ENCODE measurements at places on chromosomes 2 and 18.

GRCh38 chr2:144509001-144509878 lies 10.7 kb downstream of the ZEB2 start:
- peak; percentile 33 for DNase-seq

DNA sequence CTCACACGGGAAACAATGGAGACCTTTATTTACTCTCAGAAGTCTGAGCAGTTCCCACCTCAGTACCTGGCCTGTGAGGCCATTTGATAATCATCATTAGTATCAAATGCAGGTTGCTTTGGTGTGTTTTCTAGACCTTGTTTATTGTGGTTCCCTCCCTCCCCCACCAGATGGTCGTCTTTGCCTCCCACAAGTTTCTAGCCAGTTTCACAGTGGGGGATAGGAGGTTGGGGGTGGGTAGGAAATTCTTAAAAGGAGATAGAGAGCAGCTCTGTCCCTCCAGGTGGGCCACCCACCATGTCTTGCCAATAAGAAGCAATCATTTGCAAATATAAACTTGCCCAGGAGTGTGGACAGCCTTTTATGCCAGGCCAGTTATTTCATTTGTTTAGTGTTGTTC lies 31.3 kb downstream of the SETBP1 start:
- DNase-seq = no peak

- DNase-seq = peak; percentile 24
Observed at GRCh38 chr2:46296216-46296839, 879 bp upstream of the EPAS1 start.

- DNase-seq = no peak
Observed at GRCh38 chr2:232659359-232659758, 26.0 kb downstream of the EFHD1 start.

DNA sequence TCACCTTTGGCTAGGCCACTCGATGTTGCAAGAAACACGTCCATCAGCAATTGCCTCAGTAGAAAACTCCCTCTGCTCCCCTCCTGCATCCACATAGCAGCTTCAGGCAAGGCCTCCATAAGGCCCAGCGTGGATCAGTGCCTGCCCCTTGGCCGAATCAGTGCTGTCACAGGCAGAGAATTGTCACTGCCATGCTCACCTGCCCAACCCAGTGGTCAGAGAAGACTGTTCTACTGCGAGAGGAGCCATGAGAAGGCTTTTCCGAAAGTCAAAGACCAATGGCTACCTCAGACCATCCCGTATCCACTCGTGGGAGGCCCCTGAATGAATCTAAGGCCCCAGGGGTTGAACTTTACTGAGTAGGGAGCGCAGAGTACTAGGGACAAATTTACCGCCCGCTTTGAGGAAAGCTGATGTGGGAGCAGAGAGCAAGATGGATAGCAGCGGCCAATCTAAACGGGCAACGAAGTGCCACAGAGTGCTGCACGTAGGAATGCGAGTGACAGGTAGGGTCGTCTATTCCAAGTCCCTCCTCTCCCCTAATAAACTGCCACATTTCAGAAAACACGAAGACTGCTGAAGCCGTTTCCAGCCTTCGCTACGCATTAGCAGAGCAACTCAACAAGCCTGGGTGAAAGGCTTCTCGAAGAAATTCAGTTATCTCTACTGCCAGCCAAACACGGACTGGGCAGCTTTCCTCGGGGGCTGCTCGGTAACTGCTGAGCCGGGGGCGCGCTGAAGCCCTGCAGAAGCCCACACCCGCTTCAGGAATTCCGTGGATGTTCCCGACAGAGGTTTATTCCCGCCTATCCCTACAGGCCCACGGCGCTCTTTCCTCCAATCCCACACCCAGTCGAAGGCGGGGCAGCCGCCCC lies 968 bp upstream of the RALBP1 start:
- DNase-seq = no peak

GRCh38 chr2:102401456-102401855 lies 21.5 kb upstream of the IL18RAP start:
- DNase-seq = no peak

GRCh38 chr2:44470151-44470550 lies 108.4 kb downstream of the CAMKMT start:
- DNase-seq = no peak

- no peak for DNase-seq
Observed at GRCh38 chr2:45283764-45284620, 274.7 kb upstream of the SIX2 start.

- no peak for DNase-seq
Observed at GRCh38 chr2:160469164-160469563, 24.4 kb downstream of the RBMS1 start.

DNA sequence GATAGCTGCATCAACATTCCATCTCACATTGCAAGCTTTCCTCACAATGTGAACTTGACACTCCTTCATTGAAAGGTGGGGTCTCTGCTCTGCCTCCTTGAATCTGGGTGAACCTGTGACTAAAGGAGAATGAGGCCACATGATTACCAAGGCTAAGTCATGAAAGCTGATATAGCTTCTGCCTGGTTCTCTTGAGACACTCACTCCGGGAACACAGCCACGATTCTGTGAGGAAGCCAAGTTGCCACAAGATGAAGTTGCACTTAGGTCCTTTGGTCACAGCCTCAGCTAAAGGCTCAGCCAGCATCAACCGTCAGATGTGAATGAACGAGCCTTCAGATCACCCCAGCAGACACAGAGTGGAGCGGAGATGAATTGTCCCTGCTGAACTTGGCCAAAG lies 94.7 kb upstream of the FAM136A start:
- DNase-seq = no peak

DNA sequence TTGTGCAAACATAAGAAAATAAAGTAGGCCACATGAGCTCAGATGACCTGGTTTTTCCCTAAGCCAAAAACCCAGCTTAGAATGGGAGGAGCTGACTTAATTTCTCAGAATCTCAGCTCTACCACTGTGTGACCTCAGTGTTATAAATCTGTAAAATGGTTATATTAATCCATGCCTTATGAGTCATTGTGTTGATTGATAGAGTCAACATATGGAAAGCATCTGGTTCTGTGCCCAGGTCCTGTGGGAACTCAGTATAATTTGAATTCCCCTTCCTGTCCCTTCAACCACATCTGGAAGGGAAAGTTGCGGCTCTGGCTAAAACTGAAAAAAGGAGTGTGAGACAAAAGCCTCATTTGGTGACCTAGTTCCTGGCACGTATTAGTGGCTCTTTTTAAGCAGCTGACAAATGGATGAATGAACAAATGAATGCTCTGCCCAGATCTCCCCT lies 25.7 kb downstream of the TMEM177 start:
- no peak for DNase-seq

DNA sequence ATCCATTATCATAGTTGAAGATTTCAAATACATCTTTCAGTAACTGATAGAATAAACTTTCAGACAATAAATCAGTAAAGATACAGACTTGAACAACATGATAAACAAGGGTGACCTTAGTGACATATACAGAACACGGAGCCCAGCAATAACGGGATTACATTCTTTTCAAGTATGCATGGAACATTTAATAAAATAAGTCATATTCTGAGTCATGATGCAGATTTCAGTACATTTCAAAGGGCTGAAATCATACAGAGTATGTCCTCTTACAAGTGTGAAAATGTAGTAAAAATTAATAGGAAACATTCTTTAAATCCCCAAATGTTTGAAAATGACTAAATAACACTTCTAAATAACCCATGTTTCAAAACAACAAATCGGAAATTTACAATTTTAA lies 17.2 kb upstream of the KLHL29 start:
- no peak for DNase-seq

DNA sequence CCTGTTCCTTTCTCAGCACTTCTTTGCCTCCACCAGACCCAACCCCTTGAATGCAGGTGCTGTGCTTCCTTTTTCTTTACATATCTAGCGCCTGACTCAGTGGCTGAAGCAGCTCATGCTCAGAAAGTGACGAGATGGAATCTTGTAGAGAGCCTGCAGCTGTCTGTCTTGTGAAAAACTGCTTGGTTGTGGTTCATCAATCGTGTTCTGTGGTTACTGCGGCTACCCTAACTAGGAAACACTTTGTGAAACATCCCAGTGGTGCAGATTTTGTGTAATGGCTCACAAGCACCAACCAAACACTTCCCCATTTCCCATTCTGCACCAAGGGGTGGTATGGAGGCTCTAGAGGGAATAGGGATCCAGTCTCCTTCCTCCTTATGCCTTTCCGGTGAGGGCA lies 307.2 kb upstream of the MMADHC start:
- no peak for DNase-seq

DNA sequence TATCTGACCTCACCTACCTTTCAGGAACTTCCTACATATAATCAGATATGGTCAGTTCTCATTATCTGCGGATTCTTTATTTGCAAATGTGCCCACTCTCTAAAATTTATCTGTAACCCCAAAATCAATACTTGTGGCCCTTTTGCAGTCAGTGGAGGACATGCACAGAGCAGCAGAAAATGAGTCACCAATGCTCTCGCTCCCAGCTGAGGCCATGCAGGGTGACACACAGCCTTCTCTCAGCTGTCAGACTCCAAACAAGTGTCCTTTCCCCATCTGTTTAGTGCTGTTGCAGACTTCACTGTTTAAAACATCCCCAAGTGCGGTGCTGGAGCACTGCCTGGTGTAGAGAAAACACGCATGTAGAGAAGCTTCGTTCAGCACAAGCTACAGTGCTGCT lies 171.9 kb upstream of the SALL3 start:
- DNase-seq = no peak

GRCh38 chr18:7945882-7946281 lies 378.8 kb downstream of the PTPRM start:
- no peak for DNase-seq

DNA sequence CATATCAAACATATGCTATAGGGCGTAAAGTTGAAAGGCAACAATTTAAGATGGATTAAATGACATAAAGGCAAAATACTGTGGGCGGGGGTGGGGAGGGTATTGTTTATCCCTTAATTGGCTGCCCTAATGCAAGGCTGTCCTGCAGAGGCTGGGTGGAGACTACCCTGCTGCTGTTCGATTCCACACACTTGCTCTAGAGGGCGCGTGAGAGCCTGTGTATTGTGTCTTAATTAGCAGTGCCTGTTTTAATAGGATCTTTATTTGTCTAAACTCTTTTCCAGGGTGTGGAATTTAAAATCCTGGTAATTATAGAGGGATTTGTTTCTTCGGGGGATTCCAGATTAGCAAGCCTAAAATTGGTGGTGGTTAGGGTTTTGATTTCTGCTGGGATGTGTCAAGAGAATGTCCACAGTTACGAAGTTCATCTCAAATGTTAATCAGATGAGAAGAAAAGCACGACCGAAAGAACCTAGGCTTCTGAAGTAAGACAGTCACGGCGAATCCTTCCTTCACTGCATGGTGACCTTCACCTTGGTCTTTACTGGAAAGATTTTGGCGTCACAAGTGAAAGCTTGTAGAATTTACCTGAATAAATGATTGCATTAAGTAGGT lies 103.5 kb upstream of the MAP3K20 start:
- peak; percentile 40 for DNase-seq

DNA sequence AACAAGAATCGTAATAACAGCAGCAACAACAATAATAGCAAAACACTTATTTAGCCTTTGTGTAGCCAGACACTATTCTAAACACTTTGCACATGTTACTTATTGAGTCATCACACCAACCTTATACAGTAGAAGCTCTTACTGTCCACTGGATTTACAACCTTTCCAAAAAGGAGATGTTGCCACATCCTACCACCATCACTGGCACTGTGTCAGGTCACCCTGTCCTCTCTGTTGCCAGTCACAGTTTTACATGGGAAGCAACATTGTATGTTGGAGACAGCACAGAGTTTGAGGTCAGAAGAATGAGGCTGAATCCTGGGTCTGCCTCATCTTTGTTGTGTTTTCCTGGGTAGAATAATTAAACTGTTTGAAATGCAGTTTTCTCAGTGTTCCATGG lies 201.4 kb upstream of the EPAS1 start:
- DNase-seq = no peak

GRCh38 chr2:8352296-8352695 lies 329.6 kb upstream of the ID2 start:
- DNase-seq = no peak

- no peak for DNase-seq
Observed at GRCh38 chr18:44700652-44701051, 20.0 kb downstream of the SETBP1 start.

- no peak for DNase-seq
Observed at GRCh38 chr2:68411397-68412126, 46.5 kb downstream of the PLEK start.

- DNase-seq = no peak
Observed at GRCh38 chr2:206831442-206831995, 66.1 kb downstream of the FASTKD2 start.

GRCh38 chr2:223090540-223091235 lies 38.7 kb downstream of the KCNE4 start:
- DNase-seq = no peak

DNA sequence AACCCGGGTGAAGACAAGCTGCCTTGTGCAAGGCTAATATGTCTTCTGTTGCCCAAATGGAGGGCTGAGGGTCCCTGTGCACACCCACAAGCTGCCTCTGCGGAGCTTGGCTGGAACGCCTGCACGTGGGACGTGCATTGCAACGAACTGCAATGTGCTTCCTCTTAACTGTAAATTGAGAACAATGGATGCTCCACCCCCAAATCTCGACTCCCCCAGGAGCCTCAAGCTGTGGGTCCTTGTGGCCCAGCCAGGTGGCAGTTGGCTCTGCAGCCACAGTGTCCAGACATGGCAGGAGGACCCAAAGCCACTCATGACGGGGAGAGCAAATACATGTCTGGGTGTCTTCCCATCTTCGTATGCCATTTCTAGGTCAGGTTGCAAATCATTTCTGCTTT lies 90.1 kb downstream of the TWIST2 start:
- no peak for DNase-seq

DNA sequence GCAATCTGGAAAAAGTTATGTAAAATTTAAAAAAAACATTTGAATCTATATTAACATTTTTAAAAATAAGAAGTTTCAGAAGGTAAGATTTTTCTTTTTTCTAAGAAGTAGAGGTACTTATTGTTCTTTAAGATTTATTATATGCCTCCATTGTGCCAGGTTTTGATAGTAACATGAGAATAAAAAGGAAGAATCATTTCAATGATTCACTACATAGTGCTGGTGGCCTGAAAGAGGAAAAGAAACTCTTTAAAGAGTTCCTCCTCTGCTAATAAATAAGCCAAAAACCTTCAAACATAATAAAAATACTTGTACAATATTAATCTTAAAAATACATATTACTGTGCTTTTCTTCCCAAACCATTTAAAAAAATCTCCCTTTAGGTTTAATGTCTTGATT lies 69.0 kb downstream of the ANKRD44 start:
- DNase-seq = no peak

DNA sequence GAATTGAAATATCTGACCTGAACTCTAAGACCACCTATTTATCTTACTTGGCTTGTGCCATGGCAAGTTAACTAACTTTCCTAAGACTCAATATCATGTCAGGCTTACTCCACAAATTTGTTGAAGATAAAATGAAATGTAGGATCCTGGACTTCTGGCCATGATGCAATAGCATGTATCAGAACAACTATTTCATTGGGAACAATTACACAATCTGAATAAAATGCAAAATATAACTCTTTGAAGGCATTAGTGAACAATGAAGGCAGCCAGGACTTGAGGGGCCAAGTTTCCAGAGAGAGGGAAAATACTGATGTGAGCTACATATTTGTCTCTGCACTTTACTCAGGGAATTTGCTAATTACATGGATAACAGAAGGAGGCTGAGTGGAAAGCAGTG lies 476.5 kb upstream of the ACVR2A start:
- DNase-seq = no peak

GRCh38 chr2:59684116-59684770 lies 869.2 kb downstream of the BCL11A start:
- no peak for DNase-seq
